AG20443 (cell line): ENCODE measurements at places on chromosomes 7 and 10.

- no peak for DNase-seq
Observed at GRCh38 chr7:86667732-86668131, 24.0 kb downstream of the GRM3 start.

DNA sequence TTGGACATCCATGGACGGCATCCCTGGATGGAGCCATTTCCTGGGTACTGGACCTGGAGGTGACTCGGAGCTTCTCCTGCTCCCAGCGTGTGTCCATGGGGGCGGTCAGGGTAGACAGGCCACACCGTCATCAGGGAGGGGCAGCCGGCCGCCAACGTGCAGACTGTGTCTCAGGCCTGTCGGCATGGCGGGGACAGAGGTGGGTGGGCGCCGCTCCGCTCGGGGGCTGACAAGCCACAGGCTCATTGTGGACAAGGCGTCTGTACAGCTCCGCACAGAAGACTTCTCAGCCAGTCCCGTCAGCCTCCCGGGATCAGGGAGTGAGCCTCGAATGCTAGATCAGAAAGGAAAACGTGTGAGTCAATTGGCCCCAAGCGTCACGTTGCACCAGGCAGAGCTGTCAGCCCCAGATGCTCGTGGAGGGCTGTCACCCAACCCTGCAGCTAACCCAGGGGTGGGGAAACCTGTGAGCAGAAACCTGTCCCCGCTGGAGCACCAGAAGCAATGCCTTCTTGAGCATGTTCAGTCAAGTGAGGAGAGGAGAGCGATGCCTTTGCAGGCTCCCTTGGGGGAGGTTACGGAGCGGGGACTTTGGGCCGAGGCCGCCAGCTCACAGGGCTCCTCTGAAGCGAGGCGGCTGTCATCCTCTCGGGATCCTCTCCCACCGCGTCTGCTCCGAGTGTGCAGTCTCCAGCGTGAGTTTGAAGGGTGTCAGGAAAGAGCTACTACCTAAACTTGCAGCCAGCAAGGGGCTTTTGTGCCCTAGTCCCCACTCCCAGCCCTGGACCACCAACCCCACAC is 16.0 kb upstream of the DPYSL4 start:
- DNase-seq = no peak

DNA sequence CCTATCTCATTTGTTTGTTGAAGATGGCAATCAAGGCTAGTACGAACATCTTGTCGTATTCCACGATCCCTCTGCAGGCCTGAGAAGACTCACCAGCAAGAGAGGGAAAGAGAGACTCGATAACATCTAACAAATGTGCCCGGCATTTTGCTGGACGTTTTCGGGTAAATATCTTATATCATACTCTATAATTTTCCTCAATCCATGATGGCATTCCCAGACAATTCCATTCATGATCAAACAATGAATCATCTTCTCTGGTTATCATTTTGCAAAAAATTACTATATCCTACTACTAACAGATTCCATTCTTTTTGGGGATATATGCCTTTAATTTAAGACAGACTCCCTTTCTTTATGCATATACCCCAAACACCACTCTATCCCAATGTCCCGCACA is 118.1 kb downstream of the TYW1B start:
- no peak for DNase-seq

DNA sequence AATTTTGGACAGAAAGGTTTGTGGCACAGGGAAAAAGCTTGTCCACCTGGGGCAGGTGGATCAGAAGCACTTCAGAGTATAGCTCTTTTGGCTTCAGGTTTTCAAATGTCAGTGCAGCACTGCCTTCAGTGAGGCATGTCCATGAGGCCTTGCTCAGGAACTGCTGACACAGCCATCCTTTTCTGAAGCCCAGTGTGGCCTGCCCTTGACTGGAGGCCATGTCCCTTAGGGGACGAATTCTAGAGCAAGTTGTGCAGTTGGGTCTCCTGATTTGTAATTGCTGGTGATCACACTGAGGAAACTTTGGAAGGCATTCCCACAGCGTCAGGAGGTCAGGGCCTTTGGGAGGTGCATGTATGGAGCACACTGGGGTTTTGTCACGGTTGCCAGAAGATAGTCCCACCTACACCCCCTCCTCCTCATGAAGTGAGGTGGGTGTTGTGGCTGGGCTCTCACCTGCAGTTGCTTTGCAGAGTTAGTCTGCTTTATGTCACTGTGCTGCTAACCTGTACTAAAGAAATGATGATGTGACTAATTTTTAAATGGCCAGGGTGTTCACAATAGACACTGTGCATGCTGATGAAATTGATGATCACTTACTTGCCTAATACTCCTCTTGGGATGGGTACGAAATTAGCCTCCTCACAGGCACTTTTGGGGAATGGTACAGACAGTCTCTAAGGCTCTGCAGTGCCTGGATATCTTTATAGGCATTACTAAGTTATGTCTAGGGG is 41.7 kb downstream of the OGDH start:
- no peak for DNase-seq

DNA sequence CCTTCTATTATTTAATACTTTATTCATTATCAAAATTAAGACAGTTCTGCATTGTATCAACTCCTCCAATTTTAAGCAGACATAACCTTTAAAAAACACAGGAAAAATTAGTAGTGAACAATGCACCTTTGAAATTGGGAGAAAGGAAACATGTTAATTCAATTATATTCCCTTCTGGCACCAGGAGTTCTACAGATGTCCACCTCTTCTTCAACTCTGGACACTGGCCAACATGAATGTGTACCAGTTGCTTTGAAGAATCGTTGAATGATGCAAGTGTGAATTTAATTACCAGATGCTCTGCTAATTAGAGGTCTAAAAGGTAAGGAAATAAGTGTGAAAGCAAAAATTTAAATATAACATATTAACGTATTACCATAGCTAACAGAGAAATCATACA is 206.7 kb upstream of the IGFBP3 start:
- DNase-seq = no peak

- no peak for DNase-seq
Observed at GRCh38 chr7:101391991-101392390, 29.3 kb downstream of the COL26A1 start.
